Activated T-helper 1 cell treated with anti-CD3 and anti-CD28 coated beads, Interleukin-2, amount 50 U/mL, for 16 hours (primary cell): ENCODE measurements at places on chromosomes 1 and 21.

DNA sequence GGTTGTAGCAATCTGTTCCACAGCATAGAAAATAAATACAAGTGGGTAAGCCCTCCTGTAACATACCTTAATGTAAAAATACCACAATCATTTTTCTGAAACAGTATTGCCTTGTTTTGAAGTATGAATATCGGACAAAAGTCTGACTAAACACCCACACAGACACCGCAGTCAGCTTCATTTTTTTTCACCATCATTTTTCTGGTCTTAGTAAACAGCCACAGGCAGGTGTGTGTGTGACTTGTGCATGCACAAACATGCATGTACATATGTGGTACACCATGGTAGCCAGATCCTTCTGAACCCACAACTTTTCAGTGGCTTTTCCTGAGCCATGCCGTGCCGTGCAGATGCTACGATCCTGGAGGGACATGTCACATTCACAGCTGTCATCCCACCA lies 261.7 kb downstream of the PCP4 start:
- no peak for DNase-seq

DNA sequence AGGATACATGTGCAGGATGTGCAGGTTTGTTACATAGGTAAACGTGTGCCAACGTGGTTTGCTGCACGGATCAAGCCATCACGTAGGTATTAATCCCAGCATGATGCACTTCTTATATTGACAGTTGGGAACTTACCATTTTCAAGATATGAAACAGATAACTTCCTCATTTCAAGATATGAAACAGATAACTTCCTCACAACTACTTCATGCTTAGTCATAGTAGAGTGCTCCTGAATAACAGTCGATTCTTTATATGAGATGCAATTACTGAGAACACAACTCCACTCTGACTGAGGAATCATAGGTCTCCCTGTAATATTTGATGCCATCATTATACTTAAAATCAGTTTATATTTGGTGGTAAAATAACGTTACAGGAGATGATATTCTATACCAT lies 1124.3 kb downstream of the AMY1C start:
- no peak for DNase-seq

DNA sequence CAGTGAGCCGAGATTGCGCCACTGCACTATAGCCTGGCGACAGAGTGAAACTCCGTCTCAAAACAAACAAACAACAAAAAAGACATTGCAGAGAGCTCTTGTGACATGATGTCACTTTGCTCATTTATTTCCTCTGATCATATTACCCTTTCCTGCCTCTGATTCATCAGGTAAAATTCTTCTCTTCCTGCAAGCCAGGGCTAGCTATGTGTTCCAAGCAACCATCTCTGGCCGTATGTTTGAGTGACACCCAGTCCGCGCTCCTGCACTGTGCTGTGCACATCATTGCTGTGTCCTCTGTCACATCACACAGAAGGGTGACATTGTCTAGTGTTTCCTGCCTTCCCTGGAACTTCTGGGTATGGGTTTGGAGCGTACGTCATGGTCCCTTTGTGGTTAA lies 251.3 kb downstream of the PCP4 start:
- no peak for DNase-seq

DNA sequence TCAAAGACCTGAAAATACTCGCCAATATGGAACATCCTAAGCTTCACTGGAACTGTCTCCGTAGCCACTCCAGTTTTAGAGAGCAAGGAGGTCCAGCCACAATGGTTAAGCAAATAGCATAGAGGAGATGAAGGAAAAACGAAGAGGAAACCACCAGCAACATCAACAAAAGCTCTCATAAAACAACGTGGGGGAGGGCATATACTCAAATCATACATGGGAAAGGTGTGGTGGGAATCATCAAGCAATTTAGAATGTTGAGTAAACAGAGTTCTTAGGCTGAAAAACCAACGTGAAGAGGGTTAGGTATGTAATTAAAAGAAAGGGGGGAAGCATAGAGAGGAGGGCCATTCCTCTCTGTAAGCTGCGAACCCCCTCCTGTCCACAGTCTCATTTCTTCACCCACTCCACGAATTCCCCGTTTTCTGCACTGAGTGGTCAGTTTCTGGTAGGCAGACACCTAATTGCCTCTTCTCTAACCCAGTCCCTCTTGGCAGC lies 1.0 kb downstream of the TMEM59 start:
- DNase-seq = no peak

DNA sequence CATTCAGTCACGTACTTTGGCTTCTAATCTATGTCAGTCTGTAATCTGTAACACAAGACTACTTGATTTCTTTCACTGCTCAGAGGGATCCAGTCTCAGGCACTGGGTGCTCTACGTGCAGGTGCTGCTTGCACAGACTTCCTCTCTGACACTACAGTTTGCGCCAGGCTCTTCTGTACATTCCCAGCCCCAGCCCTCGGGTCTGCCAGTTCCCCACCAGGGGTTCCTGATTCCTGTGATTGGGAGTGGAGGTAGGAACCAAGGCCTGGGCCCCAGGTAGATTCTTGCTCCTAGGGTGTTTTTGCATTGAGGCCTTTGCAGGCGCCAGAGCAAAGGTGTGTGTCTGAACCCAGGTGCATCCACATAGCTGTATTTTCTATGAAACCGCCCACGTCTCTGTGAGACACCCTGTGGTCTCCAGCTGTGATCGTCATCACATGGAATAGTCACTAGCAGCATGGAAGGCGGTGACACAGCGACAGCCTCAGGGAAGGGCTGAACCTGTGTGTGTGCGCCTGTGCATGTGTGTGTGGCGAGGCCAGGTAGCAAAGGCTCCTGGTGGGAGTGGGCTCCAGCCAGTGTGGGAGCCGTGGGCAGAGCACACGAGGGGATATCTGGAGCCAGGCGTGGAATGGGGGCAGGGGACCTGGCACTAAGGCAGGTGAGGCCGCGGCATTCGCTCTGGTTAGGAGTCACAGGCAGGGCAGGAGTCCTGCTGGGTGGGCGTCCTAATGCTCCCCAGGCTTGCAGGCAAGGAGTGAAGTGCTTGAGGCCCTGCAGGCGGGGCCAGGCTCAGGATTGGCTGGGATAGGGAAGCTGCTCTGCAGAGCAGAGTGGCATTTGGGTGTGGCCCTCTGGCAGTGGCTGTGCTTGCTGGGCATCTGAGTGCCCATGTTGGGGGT lies 5.2 kb downstream of the GJC2 start:
- DNase-seq = no peak

- DNase-seq = peak; percentile 46
Measured at GRCh38 chr21:25573409-25574206, 33.7 kb downstream of the MRPL39 start.

- DNase-seq = no peak
Measured at GRCh38 chr1:226332947-226333346, 24.0 kb upstream of the LIN9 start.
